ENCODE measurements at places on chromosomes 12 and 14. TPM values are rescaled to one million over a fixed set of nuclear protein-coding genes. Genes with fewer than 3 reads are reported as not detected.

DNA sequence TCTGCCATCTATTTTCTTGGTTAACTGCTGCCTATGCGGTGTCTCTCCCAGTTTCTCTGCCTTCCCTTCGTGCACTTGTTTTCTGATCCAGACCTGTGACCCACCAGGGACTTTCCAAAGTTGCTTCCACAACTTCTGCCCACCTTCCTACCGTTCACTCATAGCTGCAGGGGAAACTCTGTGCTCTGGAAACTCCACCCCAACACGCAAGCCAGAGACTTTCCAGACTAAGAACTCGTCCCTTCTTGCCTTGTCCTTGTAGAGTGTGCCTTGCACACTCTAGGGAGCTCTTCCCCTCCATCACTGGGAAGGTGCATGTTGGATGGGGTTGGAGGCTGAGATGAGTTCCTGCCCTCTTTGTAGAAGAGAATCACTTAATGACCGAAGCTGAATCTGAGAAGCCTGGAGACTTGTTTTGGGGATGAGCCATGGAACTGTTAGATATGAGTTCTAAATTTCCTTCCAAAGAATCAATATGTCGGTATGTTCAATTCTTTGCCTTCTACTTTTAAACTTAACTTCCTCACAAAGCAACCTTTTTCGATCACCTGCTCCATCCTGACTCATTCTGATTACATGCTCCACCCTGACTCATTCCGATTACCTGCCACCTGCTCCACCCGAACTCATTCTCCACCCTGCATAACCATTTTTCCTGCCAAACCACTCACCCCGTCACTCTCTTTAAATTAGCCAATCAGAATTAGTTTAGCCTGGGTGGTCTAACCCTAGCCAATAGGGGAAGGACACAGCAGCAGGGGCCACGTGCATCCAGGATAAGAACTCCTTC lies 82.1 kb upstream of the CAPRIN2 start:
- H3K36me3 ChIP-seq = no peaks in the 10 kb centered on the region
- no peaks in the 10 kb centered on the region for H3K4me1 ChIP-seq
- no peak for DNase-seq
- H3K4me3 ChIP-seq = no peak overlapping the region

DNA sequence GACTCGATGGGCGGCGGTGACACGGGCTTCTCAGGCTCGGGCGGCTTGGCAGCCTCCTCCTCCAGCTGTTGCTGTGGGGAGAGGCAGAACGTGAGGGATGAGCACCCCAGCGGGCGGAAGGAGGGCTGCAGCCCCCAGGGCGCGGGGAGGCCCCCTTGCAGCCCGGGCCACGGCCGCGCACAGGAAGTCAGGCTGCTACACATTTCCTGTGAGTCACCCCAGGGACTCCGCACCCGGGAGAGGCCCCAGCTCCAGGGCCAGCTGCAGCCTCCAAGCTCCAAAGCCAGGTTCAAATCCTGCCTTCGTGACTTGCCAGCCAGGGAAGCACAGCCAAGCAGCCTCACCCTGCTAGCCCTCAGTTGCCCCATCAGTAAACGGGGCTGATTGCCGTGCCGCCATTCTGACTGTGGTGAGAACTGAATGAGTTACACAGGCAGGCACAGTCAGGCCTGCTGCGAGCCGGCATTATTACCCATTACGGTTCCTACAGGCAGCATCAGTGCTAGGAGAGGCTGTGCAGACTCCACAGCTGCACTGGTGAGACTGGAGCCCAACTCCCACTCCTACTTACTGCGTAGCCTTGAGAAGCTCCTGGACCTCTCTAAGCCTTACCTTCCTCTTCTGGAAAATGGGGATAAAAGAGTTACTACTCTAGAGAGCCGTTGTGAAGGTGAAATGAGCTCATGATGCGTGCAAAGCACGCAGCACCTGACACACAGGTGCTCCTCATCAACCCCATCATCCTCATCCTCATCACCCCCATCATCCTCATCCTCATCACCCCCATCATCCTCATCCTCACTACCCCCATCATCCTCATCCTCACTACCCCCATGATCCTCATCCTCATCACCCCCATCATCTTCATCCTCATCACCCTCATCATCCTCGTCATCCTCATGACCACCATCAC lies 100.9 kb downstream of the NCOR2 start:
- H3K4me1 ChIP-seq = peaks cover 48% of the 10 kb centered on the region
- DNase-seq = peak; percentile 89
- peak overlapping the region; percentile 74 for H3K4me3 ChIP-seq
- H3K36me3 ChIP-seq = peaks cover 16% of the 10 kb centered on the region

- H3K36me3 ChIP-seq = no peaks in the 10 kb centered on the region
- no peaks in the 10 kb centered on the region for H3K4me1 ChIP-seq
- no peak overlapping the region for H3K27ac ChIP-seq
- peaks cover 20% of the 10 kb centered on the region for H3K27me3 ChIP-seq
- DNase-seq = no peak
Observed at GRCh38 chr14:54173802-54174201, 217.2 kb upstream of the BMP4 start.

GNS gene
- 30.2 TPM for total RNA-seq

GRCh38 chr12:29695026-29695425 lies 88.7 kb downstream of the TMTC1 start:
- H3K27me3 ChIP-seq = peaks cover 1% of the 10 kb centered on the region
- no peaks in the 10 kb centered on the region for H3K4me1 ChIP-seq
- H3K36me3 ChIP-seq = no peaks in the 10 kb centered on the region
- no peak for DNase-seq
- no peak overlapping the region for H3K4me3 ChIP-seq

DNA sequence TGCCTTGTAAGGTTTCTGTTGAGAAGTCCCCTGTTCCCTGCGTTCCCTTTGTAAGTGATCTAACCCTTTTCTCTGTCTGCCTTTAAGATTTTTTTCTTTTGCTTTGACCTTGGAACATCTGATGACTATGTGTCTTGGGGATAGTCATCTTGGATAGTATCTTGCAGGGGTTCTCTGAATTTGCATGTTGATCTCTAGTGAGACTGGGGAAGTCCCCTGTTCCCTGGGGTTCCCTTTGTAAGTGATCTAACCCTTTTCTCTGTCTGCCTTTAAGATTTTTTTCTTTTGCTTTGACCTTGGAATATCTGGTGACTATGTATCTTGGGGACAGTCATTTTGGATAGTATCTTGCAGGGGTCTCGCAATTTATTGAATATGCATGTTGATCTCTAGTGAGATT lies 38.2 kb upstream of the TMX1 start:
- H3K36me3 ChIP-seq = no peaks in the 10 kb centered on the region
- no peak overlapping the region for H3K4me3 ChIP-seq
- H3K27me3 ChIP-seq = peaks cover 10% of the 10 kb centered on the region
- peaks cover 9% of the 10 kb centered on the region for H3K4me1 ChIP-seq

GRCh38 chr12:120041386-120042231 lies 52.6 kb downstream of the BICDL1 start:
- DNase-seq = peak; percentile 41
- H3K4me1 ChIP-seq = peaks cover 12% of the 10 kb centered on the region
- peak overlapping the region; percentile 67 for H3K27ac ChIP-seq
- H3K27me3 ChIP-seq = no peaks in the 10 kb centered on the region

DNA sequence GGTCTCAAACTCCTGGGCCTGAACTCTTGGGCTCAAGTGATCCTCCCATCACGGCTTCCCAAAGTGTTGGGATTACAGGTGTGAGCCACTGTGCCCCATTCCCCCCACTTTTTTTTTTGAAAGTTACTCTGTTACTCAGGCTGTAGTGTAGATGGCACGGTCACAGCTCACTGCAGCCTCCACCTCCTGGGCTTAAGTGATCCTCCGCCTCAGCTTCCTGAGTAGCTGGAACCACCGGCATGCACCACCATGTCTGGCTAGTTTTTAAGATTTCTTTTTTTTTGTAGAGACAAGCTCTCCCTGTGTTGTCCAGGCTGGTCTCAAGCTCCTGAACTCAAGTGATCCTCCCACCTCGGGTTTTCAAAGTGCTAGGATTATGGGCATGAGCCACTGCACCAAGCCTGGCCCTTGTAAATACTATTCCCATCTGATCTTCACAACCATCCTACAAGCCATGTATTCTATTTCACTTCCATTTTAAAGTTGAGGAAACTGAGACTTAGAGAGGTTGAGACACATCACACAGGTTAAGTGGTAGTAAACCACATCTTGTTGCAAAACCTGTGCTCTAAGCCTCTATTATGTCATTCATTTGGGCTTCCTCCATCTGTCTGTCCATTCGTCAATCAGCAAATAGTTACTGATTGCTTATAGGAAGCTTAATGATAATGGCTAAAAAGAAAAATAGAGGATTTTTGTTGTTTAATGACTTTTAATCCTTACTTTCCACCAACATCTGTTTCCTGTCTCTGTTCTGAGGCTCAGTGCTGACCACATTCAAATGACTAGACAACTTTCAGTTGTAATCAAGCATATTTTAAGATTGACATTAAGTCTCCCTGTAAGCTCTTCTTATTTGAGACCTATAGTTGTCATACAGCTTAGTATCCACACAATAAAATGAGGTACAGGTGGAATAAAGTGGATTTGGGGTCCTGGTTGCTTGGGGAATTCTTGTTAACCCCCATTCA lies 9.2 kb downstream of the ASCL4 start:
- DNase-seq = no peak
- no peak overlapping the region for H3K4me3 ChIP-seq
- no peaks in the 10 kb centered on the region for H3K36me3 ChIP-seq
- H3K27me3 ChIP-seq = peaks cover 10% of the 10 kb centered on the region

- peak overlapping the region; percentile 87 for H3K27ac ChIP-seq
- no peaks in the 10 kb centered on the region for H3K36me3 ChIP-seq
- DNase-seq = no peak
- peaks cover under 1% of the 10 kb centered on the region for H3K27me3 ChIP-seq
- H3K4me1 ChIP-seq = peaks cover 53% of the 10 kb centered on the region
- H3K4me3 ChIP-seq = no peak overlapping the region
Observed at GRCh38 chr12:104687823-104688573, 231.2 kb downstream of the CHST11 start.

POTEM gene
- not detected for total RNA-seq

PSMC1 gene
- 60.0 TPM for total RNA-seq

GRCh38 chr12:108378926-108379325 lies 39.8 kb upstream of the CMKLR1 start:
- H3K4me1 ChIP-seq = no peaks in the 10 kb centered on the region
- peaks cover 3% of the 10 kb centered on the region for H3K27me3 ChIP-seq
- no peak for DNase-seq
- H3K36me3 ChIP-seq = peaks cover 2% of the 10 kb centered on the region
- no peak overlapping the region for H3K27ac ChIP-seq

GRCh38 chr12:92398565-92399309 lies 253.1 kb upstream of the BTG1 start:
- no peaks in the 10 kb centered on the region for H3K36me3 ChIP-seq
- peak overlapping the region; percentile 98 for H3K27ac ChIP-seq
- H3K27me3 ChIP-seq = no peaks in the 10 kb centered on the region
- DNase-seq = no peak

CMKLR1 gene
- 0.83 TPM for total RNA-seq

CMAS gene
- 18.3 TPM for total RNA-seq

Measured in naive thymus-derived CD8-positive, alpha-beta T cell (primary cell).